Activated CD4-positive, alpha-beta T cell treated with anti-CD3 and anti-CD28 coated beads for 24 hours (primary cell): ENCODE measurements at places on chromosomes 3 and 15.
A peak's percentile ranks its signal among the peaks of the same experiment; 100 is the strongest.

DNA sequence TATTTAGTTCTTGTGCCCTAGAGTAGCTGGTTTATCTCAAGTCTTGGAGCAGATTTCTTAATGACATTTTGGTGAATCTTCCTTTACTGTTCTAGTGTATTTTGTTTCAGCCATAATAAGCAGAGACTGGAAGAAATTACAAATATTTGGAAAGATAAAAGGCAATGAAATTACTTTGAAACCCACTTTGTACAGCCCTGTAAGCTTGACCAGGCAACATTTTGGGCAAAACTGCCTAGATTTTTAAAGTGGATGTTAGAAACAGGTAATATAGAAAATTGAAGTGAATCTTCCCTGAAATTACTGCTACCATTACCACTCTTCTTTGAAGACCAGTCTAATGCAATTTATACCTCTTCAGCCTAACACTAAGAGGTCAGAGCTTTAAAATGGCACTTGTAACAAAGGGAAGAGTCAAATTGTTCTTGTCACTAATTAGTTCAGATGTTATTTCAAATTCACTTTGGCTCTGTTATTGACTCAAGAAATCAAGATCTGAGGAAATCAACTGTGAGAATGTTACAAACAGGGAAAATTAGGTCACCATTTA is 589.4 kb downstream of the NLGN1 start:
- no peak for DNase-seq

DNA sequence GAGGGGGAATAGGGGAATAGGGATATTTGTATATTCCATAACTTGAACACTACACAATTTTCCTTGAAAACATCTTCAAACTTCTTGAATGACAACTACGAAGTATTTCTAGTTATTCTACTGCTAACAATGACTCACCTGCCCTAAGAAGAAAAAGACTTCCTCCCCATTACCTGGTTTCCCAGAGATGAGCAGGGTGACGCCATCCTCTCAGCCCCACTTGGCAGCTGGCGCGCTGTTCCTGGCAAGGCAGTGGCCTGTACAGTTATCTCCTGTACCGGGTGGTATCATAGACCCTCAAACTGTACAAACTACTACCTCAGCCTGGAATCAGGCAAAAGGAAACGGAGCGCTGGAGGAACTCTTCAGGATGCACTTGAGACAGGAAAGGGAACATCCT is 10.4 kb downstream of the WDR82 start:
- DNase-seq: no peak

GRCh38 chr3:10933021-10933420 is 59.5 kb upstream of the SLC6A1 start:
- no peak for DNase-seq

- DNase-seq: no peak
Observed at GRCh38 chr3:59733041-59733809, 683.4 kb upstream of the CFAP20DC start.

GRCh38 chr15:84653584-84653909 is 536 bp downstream of the WDR73 start:
- DNase-seq: no peak

GRCh38 chr3:184341925-184342324 is 4.5 kb downstream of the FAM131A start:
- DNase-seq: no peak

DNA sequence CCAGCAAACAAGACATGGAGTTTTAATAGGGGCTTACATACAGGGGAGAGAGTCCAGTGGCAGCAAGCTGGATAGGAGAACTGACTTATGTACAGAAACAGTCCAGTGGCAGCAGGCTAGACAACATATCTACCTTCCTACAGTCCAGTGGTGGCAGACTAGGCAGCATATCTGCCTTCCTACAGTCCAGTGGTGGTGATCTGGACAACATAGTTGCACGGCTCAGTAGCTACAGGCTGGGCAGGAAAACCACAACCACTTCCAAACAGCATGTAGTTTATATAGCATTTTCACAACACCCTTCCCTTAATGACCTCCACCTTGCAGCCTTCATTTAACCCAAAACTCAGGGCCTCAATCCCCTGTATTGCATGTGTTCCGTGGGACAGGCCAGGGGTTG is 181.3 kb upstream of the EIF1B start:
- DNase-seq: no peak

DNA sequence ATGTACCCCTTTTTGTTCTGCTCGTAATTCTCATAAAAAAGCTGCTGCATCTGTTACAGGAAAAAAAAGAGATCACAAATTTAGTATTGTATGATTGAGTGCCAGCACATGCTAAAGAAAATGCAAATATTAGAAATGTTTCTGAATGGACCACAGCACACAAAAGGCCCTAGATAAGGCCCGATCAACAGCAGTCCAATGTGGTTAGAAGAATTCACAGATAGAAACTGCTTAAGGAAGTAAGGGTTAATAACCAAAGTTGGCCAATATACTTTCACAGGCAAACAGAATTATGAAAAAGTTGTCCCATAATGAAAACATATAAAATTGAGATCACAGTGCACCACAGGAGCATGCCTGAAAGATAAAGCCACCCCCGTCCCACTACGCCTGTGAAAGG is 72.9 kb downstream of the CHSY1 start:
- no peak for DNase-seq

- DNase-seq: no peak
Observed at GRCh38 chr15:29048011-29048410, 162.2 kb downstream of the APBA2 start.

DNA sequence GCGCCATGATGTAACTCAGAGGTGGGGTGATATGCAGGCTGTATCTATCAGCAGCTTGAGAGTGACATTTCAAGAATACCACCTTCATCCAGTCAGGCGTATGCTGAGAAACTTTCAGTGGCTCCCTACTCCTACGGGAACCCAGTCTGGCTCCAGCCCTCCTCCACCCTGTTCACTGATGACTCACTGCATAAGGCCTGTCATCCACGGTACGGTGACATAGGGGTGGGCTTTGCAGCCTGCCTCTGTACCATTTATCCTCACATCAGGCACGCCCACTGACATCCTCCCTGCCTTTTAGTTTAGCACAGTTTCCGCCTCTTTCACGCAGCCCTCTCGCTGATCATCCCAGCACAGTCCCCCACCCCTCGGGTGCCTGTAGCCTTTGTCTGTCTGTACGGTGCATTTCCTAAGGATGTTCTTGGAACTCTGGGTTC is 11.7 kb downstream of the PXYLP1 start:
- DNase-seq: peak; percentile 47

GRCh38 chr3:47949979-47950378 is 66.2 kb downstream of the MAP4 start:
- DNase-seq: no peak

- no peak for DNase-seq
Observed at GRCh38 chr3:8773941-8774542, 4.6 kb upstream of the OXTR start.

DNA sequence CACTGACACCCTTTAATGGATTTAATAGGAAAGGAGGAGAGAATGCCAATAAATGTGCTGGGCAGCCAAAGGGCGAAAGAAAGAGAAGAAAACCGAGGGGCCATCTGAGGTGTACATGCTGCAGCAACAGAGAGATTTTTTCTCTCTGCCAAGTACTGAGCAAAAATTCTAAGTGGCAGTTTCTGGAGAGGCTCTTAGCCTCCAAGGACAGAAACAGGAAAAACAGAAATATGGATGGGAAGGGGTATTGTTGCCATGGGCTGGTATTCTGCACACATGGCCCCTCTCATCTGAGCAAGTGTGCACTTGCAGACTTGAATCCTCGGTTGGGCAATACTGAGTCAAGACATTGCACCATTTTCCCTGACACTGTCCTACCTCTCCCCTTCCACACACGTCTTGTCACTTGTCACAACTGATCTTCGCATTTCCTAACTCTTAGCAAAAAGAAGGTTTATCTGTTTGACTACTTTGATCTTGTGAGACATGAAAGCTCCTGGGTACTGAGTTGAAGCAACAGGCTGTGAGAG is 73.9 kb downstream of the PRICKLE2 start:
- DNase-seq: no peak

- no peak for DNase-seq
Observed at GRCh38 chr15:100765467-100766241, 114.0 kb upstream of the ALDH1A3 start.

DNA sequence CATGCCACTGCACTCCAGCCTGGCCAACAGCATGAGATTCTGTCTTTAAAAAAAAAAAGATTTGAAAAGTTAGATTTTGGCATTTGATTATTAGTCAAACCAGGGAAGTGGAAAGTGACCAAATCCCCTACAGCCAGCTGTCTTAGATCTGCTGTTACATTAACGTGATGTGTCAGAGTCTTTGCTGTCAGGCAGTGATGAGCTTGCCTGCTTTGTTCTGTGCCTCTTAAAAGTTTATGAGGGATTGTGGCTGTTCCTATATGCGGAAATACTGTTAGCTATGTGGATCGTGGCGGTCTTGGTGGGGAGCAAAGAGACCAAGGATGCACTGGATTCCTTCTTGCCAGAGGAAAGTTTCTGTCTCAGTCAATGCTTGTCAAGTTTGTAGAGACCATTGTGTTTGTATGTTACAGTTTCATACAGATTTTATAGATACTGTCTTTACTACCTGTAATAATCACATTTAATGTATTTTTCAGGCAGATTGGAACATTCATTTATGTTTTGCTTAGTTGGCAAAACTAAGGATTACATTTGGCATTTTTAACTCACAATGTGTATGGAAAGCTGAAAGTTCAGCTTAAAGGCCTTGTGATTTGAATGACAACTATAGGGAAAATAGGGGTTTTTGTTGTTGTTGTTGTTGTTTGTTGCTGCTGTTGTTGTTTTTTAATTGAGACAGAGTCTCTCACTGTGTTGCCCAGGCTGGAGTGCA is 137.4 kb downstream of the VPS8 start:
- DNase-seq: no peak

- no peak for DNase-seq
Observed at GRCh38 chr3:100780071-100780622, 70.9 kb downstream of the TFG start.
